SJCRH30 (cell line): ENCODE measurements at places on chromosomes 4 and X. TPM values are rescaled to one million over a fixed set of nuclear protein-coding genes. Genes with fewer than 3 reads are reported as not detected.
A peak's percentile ranks its signal among the peaks of the same experiment; 100 is the strongest.

- H3K27ac ChIP-seq: no peak overlapping the region
- H3K4me1 ChIP-seq: no peaks in the 10 kb centered on the region
- H3K36me3 ChIP-seq: no peaks in the 10 kb centered on the region
These were observed 120.4 kb downstream of the TMA16 start for GRCh38 chr4:163614866-163615265.

GRCh38 chr4:54217642-54218495, 11.2 kb upstream of the PDGFRA start:
- peak overlapping the region; percentile 57 for H3K4me3 ChIP-seq
- no peaks in the 10 kb centered on the region for H3K36me3 ChIP-seq
- H3K4me1 ChIP-seq: peaks cover 2% of the 10 kb centered on the region; the same call in 1 of the 2 replicates
- peak overlapping the region; percentile 23; the same call in 1 of the 2 replicates for H3K27ac ChIP-seq

GRCh38 chrX:155966876-155967275, 30.6 kb upstream of the IL9R start:
- no peak overlapping the region for H3K27ac ChIP-seq
- no peaks in the 10 kb centered on the region for H3K4me1 ChIP-seq
- no peak overlapping the region for H3K4me3 ChIP-seq
- H3K36me3 ChIP-seq: no peaks in the 10 kb centered on the region
- peak; percentile 46 for DNase-seq

FANCB gene
- 44.4 and 53.8 TPM in 2 replicates for total RNA-seq

JCHAIN gene
- total RNA-seq: not detected in 2 replicates

GLRA3 gene
- not detected in 2 replicates for total RNA-seq
